ENCODE measurements at places on chromosomes 13 and 19. TPM values are rescaled to one million over a fixed set of nuclear protein-coding genes. Genes with fewer than 3 reads are reported as not detected.

DNA sequence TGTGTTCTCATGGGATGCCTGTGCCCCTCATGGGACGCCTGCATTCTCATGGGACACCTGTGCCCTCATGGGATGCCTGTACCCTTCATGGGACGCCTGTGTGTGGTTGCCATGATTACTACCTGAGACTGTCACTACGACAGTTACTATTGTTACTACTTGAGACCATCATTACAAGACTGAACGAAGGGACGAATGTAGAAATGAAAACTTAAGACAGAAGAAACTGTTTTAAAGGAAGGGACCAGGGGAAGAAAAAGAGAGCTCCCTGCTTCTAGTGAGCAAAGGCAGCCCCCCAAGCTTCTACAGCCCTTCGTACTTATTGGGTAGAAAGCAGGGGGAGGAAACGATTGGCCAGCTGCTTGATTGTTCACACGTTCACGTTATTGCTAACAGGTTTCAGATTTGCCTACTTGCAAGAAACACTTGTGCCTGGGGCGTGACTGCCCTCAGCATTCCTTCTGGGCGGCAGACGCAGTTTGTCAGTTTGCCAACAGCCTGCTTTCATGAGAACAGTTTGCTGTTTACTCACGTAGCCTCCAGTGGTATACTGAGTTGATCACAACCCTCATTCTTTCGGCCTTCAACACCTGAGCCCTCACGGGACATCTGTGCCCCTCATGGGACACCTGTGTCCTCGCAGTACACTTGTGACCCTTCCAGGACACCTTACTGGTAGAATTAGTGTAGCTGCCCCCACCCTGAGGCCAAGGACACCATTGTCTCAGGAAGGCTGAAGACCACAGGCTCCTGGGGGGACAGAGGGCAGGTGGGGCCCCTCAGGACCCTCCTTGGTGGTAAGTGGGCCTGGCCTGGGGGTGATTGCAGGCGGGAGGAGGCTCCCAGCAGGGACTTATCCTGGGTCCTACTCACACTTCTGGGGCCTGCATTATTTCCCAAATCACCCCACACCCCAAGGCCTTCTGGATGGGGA, 2.5 kb upstream of the S1PR4 start:
- H3K4me1 ChIP-seq, result no peaks in the 10 kb centered on the region
- no peak for DNase-seq
- H3K36me3 ChIP-seq, result no peaks in the 10 kb centered on the region
- no peak overlapping the region for H3K4me3 ChIP-seq
- no peaks in the 10 kb centered on the region for H3K27me3 ChIP-seq
- no peak overlapping the region for H3K27ac ChIP-seq

DNA sequence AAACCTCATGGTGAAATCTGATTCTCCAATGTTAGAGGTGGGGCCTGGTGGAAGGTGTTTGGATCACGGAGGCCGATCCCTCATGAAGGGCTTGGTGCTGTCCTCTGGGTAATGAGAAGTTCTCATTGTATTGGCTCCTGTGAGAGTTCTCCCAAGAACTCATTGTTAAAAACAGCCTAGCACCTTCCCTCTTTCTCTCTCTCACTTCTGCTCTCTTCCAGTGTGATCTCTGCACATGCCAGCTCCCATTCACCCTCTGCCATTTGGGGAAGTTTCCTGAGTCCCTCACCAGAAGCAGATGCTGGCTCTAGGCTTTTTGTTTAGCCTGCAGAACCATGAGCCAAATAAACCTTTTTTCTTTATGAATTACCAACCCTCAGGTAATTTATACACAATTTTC, 3.1 kb upstream of the SUCLA2 start:
- no peaks in the 10 kb centered on the region for H3K27me3 ChIP-seq
- peaks cover 2% of the 10 kb centered on the region for H3K4me1 ChIP-seq
- H3K4me3 ChIP-seq, result no peak overlapping the region
- no peak for DNase-seq
- no peak overlapping the region for H3K27ac ChIP-seq

Gene MICOS13
- 48.1 TPM for total RNA-seq

GRCh38 chr19:51359294-51359693, 6.9 kb downstream of the ETFB start:
- no peak overlapping the region for H3K27ac ChIP-seq
- no peaks in the 10 kb centered on the region for H3K4me1 ChIP-seq
- no peak for DNase-seq
- no peak overlapping the region for H3K4me3 ChIP-seq
- H3K36me3 ChIP-seq, result no peaks in the 10 kb centered on the region

GRCh38 chr19:33529094-33529676, 7.6 kb upstream of the PEPD start:
- no peaks in the 10 kb centered on the region for H3K27me3 ChIP-seq
- H3K27ac ChIP-seq, result no peak overlapping the region
- no peaks in the 10 kb centered on the region for H3K4me1 ChIP-seq

DNA sequence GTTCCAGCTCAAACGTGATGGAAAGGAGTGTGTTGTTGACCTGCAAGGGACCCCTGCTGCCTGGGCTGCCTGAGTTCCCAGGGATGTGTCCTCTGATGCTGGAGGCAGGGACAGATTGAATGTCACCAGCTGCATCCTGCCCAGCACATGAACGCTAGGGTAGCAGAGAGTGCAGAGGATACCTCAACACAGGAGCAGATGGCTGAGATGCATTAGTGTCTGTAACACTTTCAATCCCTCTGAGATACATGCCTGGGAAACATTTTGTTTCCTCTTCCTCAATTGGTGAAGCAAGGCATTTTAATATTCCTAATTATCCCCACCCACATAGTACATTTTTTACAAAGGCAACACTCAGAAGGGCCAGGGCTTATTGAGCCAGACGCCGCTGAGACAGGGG, 106.4 kb upstream of the UBL3 start:
- H3K4me1 ChIP-seq, result no peaks in the 10 kb centered on the region
- H3K27ac ChIP-seq, result no peak overlapping the region
- no peaks in the 10 kb centered on the region for H3K27me3 ChIP-seq

GRCh38 chr13:75694722-75695121, 58.6 kb downstream of the LMO7 start:
- DNase-seq, result no peak
- H3K27me3 ChIP-seq, result no peaks in the 10 kb centered on the region
- no peaks in the 10 kb centered on the region for H3K4me1 ChIP-seq
- H3K4me3 ChIP-seq, result no peak overlapping the region
- H3K36me3 ChIP-seq, result no peaks in the 10 kb centered on the region

Gene PRR22
- total RNA-seq, result 3.5 TPM

DNA sequence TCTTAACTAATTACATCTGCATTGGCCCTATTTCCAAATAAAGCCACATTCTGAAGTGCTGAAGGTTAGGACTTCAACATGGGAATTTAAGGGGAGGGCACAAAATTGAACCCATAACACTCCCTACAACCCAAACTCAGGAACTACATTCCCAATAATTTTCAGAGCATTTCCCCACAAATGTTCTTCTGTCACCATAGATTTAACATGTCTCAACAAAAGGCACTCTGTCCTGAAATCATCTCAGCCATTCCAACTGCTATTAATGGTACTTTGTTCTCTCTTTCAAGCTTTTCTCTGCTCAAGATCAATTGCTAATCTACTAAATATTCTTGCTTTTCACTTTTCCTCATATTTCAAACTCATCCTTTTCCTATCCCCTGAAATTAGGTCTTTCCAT, 74.0 kb upstream of the SOX1 start:
- H3K27ac ChIP-seq, result no peak overlapping the region
- no peak overlapping the region for H3K4me3 ChIP-seq
- H3K27me3 ChIP-seq, result no peaks in the 10 kb centered on the region
- H3K36me3 ChIP-seq, result no peaks in the 10 kb centered on the region

GRCh38 chr13:99982731-99983498, 1.3 kb downstream of the ZIC2 start:
- no peaks in the 10 kb centered on the region for H3K36me3 ChIP-seq
- peaks cover 13% of the 10 kb centered on the region for H3K4me1 ChIP-seq
- no peak for DNase-seq

Gene ADGRE3
- not detected for total RNA-seq

Gene CLDND2
- total RNA-seq, result not detected

DNA sequence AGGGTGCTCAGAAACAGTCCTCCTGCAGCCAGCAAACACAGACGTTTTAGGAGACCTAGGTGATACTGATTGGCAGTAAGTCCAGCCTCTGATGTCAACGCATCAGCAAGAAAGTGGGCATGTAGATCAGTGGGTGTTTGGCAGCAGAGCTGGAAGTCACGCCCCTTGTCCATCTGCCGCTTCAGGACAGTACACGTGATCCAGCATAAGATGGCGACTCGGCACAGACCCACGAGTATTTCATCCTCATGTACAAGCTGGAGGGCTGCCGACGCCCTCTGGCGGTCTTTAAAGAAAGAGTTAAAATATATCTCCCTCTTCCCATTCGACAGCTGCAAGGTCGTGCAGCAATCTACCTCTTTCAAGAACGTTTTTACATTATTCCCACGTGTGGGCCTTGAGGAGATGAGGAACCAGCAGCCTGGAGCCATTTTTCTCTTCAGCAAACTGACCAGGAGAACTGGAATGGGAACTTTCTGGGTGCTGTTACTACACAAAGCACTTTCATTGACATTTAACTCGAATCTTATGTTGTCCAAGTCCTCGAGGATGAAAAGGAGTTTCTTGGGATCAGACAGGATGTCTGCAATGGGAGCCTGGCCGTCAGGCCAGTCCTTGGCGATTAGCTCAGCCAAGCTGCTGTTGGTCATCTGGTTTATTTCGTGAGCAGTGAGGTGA, 22.3 kb downstream of the NLRP11 start:
- peak; percentile 27 for DNase-seq
- H3K36me3 ChIP-seq, result no peaks in the 10 kb centered on the region
- H3K27me3 ChIP-seq, result no peaks in the 10 kb centered on the region
- no peak overlapping the region for H3K4me3 ChIP-seq
- H3K27ac ChIP-seq, result no peak overlapping the region
- H3K4me1 ChIP-seq, result no peaks in the 10 kb centered on the region

DNA sequence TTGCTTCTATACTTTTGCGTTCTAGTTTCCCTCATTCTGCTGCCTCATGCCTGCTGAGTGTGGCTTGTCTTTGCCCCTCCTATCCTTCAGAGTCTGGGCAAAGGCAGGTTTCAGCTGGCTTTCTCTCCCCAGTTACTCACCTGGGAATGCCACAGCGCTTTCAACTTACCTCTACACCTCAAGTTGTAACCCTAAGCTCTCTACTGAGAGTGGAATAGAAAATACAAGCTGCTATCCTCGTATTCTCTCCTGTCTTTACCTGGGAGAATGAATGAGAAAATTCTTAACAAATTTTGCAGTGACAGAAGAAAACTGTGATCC, 316.3 kb upstream of the KLF12 start:
- H3K27me3 ChIP-seq, result no peaks in the 10 kb centered on the region
- no peaks in the 10 kb centered on the region for H3K36me3 ChIP-seq
- DNase-seq, result no peak
- H3K27ac ChIP-seq, result no peak overlapping the region

DNA sequence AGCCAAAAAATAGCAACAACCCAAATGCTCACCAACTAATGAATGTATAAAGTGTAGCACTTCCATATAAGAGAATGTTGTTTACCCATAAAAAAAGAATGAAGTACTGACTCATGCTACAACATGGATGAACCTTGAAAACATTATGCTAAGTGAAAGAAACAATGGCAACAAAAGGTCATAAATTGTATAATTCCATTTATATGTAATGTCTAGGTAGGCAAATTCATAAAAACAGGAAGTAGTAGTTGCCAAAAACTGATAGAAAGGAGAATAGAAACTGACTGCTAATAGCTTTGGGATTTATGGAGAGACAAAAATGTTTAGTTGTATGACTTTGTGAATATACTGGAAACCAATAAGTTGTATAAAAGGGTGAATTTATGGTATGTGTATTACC, 21.6 kb downstream of the MYCBP2 start:
- H3K4me3 ChIP-seq, result no peak overlapping the region
- H3K4me1 ChIP-seq, result peaks cover 9% of the 10 kb centered on the region
- peak overlapping the region; percentile 22 for H3K27ac ChIP-seq
- no peaks in the 10 kb centered on the region for H3K36me3 ChIP-seq
- no peaks in the 10 kb centered on the region for H3K27me3 ChIP-seq

Gene KLK12
- not detected for total RNA-seq

DNA sequence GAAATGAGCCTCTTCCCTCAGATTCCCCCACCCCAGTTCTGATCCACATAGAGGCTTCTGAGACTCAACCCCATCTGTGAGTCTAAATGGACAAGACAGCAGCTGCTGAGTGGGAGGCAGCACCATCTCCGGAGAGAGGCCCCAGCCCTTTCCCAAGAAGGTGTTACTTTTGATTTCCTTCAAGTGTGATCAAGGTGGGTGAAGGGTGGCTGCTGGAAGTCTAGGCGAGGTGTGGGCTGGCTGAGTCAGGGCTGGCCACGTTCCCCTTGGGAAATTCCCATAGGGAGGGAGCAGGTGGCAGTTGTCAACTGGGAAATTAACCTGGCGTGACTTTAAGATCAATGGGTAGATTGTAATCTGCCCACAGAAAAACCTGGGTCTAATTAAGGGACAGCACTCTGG, 148.0 kb downstream of the FOXO1 start:
- H3K4me1 ChIP-seq, result peaks cover 2% of the 10 kb centered on the region
- H3K27me3 ChIP-seq, result no peaks in the 10 kb centered on the region
- no peak for DNase-seq
- H3K4me3 ChIP-seq, result no peak overlapping the region
- no peaks in the 10 kb centered on the region for H3K36me3 ChIP-seq

DNA sequence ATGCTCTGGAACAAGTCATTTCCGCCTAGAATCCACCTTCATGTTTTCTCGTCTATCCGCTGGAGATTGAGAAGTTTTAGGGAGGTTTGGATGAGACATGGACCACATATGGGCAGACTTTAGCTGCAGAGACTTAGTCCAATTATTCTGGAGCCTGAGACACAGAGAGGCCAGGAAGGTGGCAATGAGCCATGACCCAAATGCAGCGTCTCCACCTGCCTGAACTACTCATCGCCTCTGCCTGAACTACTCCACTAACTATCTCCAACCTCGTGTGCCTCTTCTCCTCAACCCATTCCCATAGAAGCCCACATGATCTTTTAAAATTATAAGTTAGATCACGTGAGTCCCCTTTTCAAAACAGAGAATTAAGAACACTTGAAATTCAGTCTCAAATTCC, 5.6 kb downstream of the PLEKHA4 start:
- no peaks in the 10 kb centered on the region for H3K36me3 ChIP-seq
- H3K27me3 ChIP-seq, result no peaks in the 10 kb centered on the region
- peaks cover 7% of the 10 kb centered on the region for H3K4me1 ChIP-seq
- no peak overlapping the region for H3K27ac ChIP-seq

DNA sequence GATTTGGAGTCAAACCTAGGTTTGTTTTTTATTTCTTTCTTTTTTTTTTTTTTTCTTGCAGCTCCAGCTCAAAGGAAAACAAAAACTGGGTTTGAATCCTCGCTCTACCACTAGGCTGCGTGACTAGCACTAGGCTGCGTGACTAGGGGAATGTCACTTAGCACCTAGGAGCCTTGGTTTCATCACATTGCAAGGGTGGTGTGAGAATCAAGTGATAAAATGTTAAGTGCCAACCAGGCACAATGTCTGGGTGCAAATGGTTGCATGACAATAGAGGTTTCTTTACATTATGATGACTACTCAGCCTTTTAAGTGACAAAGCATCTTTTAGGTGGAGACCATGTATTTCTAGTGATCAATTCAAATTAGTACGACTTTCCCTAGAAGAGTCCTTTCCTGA, 27.9 kb downstream of the RCBTB2 start:
- DNase-seq, result no peak
- no peaks in the 10 kb centered on the region for H3K27me3 ChIP-seq
- H3K27ac ChIP-seq, result no peak overlapping the region
- H3K36me3 ChIP-seq, result no peaks in the 10 kb centered on the region
